HS-5 (cell line): ENCODE measurements at places on chromosomes 4 and X.

DNA sequence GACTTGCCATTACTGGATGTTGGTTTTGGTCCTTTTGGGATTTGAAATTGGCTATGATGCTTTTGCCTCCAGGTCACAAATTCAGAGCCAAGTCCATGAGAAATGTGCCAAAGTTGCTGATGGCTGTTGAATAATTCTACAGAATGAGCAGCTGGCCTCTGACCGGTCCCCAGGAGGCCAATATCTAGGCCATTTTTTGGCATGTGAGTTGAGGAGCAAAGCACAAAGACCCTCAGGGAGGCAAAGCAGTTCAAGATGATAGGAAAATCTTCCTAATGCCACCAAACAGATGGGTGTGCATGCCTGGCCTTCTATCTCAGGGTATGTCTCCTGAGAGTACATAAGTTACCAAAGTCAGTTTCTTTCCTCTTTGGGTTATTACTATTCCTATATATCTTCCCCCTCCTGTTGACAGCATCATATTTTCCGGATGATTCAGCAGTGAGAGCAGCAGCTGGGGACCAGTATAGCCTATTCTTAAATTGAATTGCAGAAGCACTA lies 44.4 kb downstream of the SEL1L3 start:
- peak; percentile 29 for DNase-seq

GRCh38 chrX:83845397-83845796 lies 15.5 kb upstream of the CYLC1 start:
- no peak for DNase-seq

DNA sequence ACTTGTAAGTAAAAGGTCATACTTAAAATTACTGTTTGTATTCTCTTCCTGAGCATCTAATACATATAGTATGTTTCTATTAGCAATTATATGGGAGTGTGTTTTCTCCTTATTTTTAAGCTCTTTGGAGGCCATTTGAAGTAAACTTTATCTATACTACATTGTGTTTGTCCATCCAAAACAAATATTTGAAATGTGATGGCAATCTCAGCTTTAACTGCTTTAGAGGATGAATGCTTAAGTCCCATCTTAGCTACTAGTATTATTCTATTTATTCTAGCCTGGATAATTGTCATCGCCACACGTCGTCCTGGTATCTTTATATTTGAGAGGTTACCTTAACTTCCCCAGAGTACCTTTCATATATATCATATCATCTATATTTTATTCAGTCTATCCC lies 335.8 kb downstream of the NAF1 start:
- no peak for DNase-seq

DNA sequence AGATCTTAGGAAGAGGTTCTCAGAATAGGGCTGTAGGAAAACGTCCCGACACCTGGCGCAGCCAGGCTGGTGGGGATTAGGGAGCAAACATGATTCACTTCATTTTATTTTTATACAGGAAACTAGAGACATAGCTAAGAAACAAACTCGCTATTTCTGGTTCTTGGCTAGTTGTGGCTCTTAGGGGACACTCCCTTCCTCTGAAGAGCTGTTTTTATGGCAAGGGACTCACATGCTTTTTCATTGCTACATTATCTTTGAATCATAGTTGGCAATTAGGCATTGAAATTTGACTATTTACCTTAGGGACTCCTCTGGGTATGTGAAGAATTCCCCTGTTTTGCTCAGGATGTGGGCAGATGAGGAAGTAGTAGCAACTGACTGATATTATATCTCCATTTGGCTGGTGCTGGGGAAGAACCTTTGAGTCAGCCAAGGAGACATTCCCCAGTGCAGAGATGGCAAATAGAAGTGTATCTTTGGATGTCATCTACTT lies 174.5 kb downstream of the SMIM20 start:
- DNase-seq, result peak; percentile 84

DNA sequence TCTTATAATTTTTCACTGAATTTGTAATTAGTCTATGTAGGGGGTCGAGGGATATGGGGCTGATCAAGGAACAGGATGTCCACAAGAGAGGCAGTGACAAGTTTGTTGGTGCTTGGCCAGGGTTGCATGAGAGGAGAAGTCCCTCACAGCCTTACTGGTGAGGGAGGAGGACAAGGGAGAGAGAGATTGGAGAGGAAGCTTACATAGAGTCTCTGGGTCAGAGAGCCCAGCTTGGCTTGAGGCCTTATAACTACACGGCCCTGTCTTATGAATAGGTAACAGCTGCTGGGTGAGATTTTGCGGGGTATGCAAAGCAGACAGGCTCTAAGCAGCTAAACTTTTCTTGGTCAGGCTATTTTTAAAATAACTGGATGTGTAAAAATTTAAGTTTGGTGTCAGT lies 37.9 kb upstream of the OTUD4 start:
- DNase-seq, result no peak

GRCh38 chrX:131830400-131831184 lies 192.5 kb upstream of the STK26 start:
- peak; percentile 49 for DNase-seq

GRCh38 chrX:15849555-15849954 lies 5.1 kb downstream of the AP1S2 start:
- no peak for DNase-seq

- no peak for DNase-seq
These were observed 27.8 kb upstream of the PSAPL1 start for GRCh38 chr4:7462509-7462971.

DNA sequence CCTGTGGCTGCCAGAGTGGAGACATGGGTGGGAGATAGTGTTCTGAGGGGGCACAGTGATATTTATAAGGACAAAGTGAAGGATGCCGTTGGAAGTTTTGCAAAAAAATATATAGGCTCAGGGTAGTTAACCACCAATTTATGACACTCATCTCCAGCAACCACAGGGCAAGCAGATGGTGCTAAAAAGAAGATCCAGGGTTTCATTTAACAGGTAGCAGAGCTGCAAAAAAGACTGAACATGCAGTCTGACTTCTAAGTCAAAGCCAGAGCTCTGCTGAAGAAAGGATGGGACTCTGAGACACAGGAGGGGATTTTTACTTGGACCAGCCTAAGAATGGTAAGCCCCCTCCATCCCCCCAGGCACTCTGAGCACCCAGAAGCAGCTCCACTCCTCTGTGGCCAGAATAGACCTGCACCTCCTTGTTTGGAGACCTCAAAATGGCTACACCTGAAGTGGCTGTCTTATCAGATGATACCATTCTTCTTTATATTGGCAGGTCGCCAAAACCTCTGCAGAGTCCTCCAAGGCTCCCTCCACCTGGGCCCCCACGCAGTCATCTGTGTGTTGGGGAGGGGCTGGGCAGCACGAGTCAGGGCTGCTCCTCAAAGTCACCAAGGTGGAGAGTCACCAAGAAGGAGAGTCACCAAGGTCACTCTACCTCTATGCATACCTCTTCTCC lies 161.4 kb upstream of the FAM9B start:
- no peak for DNase-seq

DNA sequence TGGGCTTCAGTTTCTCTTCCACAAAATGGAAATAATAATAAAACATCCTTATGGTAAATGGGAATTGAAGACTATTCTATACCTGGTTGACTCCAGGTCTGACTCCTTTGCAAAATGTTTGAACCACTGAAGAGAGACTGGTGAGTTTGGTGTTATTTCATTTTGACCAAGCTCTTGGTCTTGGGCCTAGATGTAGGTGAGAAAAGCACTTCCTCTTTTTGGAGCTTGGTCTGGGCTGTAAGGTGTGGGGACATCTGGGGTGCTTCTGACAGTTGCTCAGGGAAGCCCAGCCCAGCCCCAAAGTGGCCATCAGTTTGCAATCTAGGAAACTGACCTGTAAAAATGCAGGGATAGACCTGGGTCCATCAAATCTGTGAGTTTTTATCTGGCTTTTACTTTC lies 26.8 kb upstream of the SOD3 start:
- DNase-seq, result no peak

GRCh38 chr4:26281881-26282280 lies 38.9 kb upstream of the RBPJ start:
- no peak for DNase-seq

- DNase-seq, result no peak
These were observed 16.6 kb downstream of the GPKOW start for GRCh38 chrX:49106930-49107329.

GRCh38 chrX:102934624-102935023 lies 2.4 kb upstream of the RAB40AL start:
- DNase-seq, result no peak

GRCh38 chrX:386768-387575 lies at the start of gene PPP2R3B:
TSS of gene PPP2R3B (minus strand) at chrX:386907. CDS start at chrX:386691, 216 bp downstream.
- peak; percentile 91 for DNase-seq

GRCh38 chrX:122004127-122004526 lies 956.7 kb downstream of the GLUD2 start:
- DNase-seq, result no peak
